ENCODE measurements at places on chromosomes 13 and 19.
A peak's percentile ranks its signal among the peaks of the same experiment; 100 is the strongest.

DNA sequence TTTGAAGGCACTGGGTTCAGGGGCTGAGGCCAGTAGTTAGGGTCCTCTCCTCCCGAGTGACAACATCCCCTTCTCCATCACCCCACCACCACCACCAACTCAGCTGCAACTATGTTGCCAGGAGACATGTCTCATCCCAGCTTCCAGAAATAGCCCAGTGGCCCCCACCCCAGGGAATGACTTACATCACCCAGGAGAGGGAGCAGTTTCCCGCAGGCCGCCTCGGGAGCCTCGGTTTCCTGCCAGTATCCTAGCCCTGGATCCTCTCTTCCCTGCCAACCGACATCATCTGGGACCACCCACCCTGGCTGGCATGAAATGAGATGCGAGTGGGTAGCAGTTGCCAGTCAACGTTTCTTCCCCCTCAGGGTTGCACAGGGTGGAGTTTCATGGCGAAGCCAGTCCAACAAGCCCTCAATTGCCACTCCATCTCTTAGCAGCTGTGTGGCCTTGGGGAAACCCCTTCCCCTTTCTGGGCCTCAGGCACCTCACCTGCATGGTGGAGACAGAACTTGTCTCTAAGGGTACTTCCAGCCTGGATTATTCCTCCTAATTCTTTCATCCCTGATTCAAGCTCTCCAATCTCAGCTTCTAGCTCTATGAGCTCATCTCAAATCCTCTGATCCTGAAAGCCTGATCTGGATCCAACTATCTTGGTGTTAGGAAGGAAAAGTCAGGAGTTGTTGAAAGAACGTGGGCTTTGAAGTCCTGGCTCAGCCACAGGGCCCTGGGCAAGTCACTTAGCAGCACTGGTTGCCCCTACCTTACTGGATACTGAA lies 3.9 kb upstream of the GSK3A start:
- peak; percentile 50 for DNase-seq

- DNase-seq: no peak
These were observed 248.8 kb downstream of the RGCC start for GRCh38 chr13:41706152-41706551.

GRCh38 chr13:37365496-37365895 lies 233.1 kb downstream of the POSTN start:
- DNase-seq: no peak

GRCh38 chr13:58461217-58461616 lies 829.7 kb downstream of the PCDH17 start:
- DNase-seq: no peak

GRCh38 chr13:32284927-32285632 lies 30.1 kb downstream of the ZAR1L start:
- DNase-seq: no peak

DNA sequence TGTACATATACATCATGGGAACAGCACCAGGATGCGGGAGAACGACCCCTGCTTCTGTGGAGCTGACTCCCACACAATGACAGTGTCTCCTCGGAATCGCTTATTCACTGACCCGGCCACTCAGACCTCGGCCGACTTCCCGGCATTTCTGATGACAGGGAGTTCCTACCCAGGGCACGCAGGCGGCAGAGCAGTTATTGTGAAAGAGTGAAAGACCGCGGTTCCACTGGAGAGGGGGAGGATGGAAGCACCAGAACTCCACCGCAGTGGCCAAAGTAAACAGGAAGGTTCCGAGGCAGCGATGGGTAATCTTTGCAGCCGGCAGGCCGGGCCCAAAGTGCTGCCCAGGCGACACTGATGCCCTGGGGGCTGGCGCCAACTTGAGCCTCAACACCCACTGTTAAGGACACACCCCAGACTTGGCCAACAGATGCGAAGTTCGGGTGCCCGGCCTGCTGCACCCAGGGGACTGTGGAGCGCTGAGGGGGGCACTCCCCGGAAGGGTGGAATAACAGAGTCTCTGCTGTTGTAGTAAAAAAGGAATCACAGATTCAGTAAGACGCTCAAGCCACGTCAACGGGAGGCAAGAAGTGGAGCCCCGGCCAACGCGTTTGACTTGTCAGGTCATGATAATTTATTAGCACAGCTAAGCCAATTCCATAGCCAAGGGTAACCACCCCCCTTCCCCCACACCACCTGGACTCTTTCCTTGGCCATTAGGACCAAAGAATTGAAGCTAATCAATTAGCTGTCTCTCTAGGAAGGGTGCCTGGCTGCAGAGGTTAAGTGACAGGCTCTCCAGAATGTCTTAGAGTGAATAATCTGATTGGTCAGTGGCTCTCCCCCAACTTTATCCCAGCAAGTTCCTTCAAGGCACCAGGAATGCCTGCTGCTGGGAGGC lies 5.8 kb downstream of the MLLT1 start:
- peak; percentile 42 for DNase-seq

GRCh38 chr13:23325191-23325590 lies 108.3 kb downstream of the SACS start:
- no peak for DNase-seq

DNA sequence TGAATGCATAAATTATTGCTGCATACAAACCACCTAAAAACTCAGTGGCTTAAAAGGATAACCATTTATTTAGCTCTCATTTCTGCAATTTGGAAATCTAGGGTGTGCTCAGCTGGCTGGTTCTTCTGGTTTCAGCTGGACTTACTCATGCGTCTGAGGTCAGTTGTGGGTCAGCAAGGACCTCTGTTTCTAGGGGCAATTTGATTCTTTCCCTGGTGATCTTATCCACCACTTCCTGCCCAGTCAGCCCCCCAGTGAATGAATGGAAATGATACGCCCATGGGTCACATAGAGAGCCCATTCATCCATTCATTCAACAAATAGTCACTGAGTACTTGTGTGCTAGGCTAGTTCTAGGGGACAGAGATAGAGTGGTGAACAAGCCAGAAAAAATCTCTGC lies 9.9 kb downstream of the FXYD5 start:
- DNase-seq: no peak

DNA sequence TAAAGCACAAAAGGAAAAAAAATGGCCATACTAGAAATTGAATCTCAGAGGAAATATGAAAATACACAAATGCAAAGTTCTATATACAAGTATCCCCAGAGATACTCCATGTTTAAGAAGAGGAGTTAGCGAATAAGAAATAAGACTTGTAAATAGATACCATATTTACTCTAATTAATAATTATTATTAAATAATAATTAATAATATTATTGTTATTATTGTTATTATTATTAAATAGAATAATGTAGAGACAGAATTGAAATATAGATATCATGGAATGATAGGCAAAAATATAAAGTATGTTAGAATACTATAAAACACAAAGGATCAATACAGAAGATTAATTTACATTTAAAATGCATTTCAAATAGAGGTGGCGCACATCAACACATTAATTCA lies 1047.5 kb upstream of the MIR17HG start:
- DNase-seq: no peak

DNA sequence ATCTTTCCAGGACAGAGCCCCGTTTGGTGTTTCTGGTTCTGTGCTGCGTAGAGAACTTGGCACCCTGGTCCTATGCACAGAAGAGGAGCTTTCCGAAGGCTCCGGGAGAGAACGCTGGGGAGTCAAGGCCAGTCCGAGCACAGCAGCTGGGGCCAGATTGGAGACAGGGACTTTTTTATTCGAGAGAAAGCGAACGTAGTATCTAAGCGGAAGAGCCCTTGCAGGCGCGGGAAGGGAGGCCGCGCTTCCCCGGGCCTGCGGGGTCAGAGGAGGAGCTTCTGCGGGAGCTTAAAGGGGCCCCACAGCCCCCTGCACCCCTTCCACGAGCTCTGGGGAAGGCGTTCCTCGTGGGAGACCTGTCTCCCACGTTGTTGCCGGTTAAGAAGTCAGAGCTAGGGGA lies 48.6 kb upstream of the ARHGEF7 start:
- no peak for DNase-seq

- peak; percentile 88 for DNase-seq
These were observed 550 bp downstream of the CERS4 start for GRCh38 chr19:8209462-8210378.

GRCh38 chr13:91158017-91158395 lies 189.5 kb upstream of the MIR17HG start:
- no peak for DNase-seq

GRCh38 chr13:41224113-41225110 lies 30.0 kb upstream of the KBTBD7 start:
- no peak for DNase-seq
